MM.1S (cell line): ENCODE measurements at places on chromosomes 1 and 21.

- H3K36me3 ChIP-seq, result no peaks in the 10 kb centered on the region
- no peak overlapping the region for H3K27ac ChIP-seq
- H3K4me1 ChIP-seq, result no peaks in the 10 kb centered on the region
- no peak overlapping the region for H3K4me3 ChIP-seq
- no peaks in the 10 kb centered on the region for H3K27me3 ChIP-seq
Observed at GRCh38 chr1:59261537-59261936, 35.4 kb upstream of the FGGY start.

DNA sequence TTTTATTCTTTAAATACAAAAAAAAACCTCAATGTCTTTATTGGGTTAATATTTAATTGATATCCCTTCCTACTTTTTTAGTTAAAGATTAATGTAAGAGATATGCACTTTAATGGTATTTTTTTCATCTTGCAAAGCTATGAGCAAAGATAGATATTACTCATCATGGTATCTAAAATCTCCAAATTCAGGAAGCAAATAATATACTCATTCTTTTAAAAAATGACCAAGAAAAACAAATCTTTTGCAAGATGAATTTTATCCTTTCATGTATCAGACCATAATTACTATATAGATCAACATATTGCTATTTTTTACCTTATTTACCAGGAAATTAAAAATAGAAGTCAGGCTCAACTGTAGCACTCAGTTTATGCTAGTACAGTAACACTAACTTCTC lies 330.4 kb downstream of the KCNT2 start:
- no peaks in the 10 kb centered on the region for H3K4me1 ChIP-seq
- H3K4me3 ChIP-seq, result no peak overlapping the region
- no peak for DNase-seq
- no peaks in the 10 kb centered on the region for H3K27me3 ChIP-seq

DNA sequence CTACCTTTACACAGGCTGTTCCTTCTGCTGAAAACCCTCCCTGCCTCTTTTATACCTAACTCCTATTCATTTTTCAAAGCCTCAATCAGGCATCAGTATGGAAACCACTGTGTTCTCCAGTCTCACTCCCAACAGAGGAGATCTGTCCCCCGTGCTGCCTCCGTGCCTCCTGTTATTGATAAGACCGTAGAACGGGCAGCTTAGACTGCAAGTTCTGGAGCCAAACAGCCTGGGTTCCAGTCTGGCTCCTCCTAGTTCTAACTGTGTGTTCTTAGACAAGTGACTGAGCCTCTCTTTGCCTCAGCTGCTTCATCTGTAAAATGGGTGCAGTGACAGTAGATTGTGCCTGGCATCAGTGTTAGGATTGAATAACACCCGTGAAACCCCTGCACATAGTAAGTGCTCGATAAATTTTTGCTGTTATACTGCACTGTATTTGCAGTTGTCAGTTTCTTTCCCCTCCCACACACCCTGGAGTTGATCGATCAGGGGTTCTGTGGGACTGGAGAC lies 17.0 kb upstream of the IFFO2 start:
- H3K27me3 ChIP-seq, result peaks cover 14% of the 10 kb centered on the region
- no peaks in the 10 kb centered on the region for H3K4me1 ChIP-seq
- no peak overlapping the region for H3K4me3 ChIP-seq
- no peak overlapping the region for H3K27ac ChIP-seq
- DNase-seq, result no peak

GRCh38 chr1:35539824-35540261 lies 17.4 kb downstream of the KIAA0319L start:
- peak overlapping the region; percentile 79 for H3K27ac ChIP-seq
- DNase-seq, result peak; percentile 11
- no peaks in the 10 kb centered on the region for H3K27me3 ChIP-seq
- H3K4me1 ChIP-seq, result peaks cover 33% of the 10 kb centered on the region
- no peak overlapping the region for H3K4me3 ChIP-seq

DNA sequence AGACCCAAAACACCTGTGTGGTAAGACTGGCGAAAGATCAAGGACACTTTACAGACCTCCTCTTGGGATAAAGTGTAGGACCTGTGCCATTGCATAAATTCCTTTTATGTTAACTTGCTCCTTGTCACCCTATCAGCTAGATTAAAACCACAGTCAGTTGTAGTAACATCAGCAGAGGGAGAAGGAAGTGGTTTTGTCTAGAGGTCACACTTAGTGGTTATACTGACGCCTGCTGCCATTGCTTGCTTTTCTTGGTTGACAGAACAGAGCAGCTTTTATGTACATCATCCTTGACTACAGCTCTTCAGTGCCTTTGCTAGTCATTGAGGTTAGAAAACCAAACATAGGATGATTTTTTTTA lies 101.4 kb downstream of the PBX1 start:
- peak overlapping the region; percentile 83 for H3K27ac ChIP-seq
- peaks cover 49% of the 10 kb centered on the region for H3K4me1 ChIP-seq
- H3K4me3 ChIP-seq, result no peak overlapping the region

- no peak overlapping the region for H3K4me3 ChIP-seq
- H3K36me3 ChIP-seq, result no peaks in the 10 kb centered on the region
- H3K27me3 ChIP-seq, result no peaks in the 10 kb centered on the region
- no peak for DNase-seq
Observed at GRCh38 chr1:180757657-180758056, 125.8 kb downstream of the XPR1 start.

DNA sequence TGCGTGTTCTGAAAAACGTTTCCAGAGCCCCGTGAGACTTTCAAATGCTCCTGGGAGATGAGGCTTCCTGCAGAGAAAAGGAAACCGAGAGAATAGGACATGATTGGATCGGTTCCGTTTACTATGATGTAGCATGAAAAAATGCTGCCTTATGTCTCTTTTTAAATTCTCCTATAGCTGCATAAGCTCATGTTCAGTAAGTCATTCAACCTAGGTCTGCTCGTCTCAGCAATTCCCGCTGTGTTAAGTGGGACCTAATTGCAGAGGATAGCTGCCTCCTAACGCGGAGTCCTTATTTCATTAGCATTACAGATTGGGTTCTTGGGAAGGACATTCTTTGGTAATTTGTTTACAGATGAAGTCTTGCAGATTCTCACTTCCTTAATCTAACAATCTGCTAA lies 165.3 kb downstream of the GALNT2 start:
- no peak overlapping the region for H3K4me3 ChIP-seq
- no peak for DNase-seq
- no peaks in the 10 kb centered on the region for H3K4me1 ChIP-seq
- H3K36me3 ChIP-seq, result no peaks in the 10 kb centered on the region
- H3K27ac ChIP-seq, result no peak overlapping the region

- H3K4me3 ChIP-seq, result peak overlapping the region; percentile 94
- no peaks in the 10 kb centered on the region for H3K27me3 ChIP-seq
- H3K36me3 ChIP-seq, result peaks cover 18% of the 10 kb centered on the region
- no peaks in the 10 kb centered on the region; the same call in 1 of the 2 replicates for H3K4me1 ChIP-seq
Observed at GRCh38 chr1:117611121-117611601, 5.3 kb downstream of the TENT5C start.

- no peak for DNase-seq
- no peak within 1 kb of the TSS for H3K27ac ChIP-seq
- no peaks in the 10 kb centered on the region for H3K4me1 ChIP-seq
- H3K27me3 ChIP-seq, result no peaks in the 10 kb centered on the region
Observed at GRCh38 chr1:224615861-224616755, at the start of gene CNIH3. Gene CNIH3, plus strand, starts transcription at chr1:224616317. Its CDS starts 858 bp downstream, at chr1:224617175.
